Foreskin melanocyte (primary cell): ENCODE measurements at places on chromosomes 11 and 22.

DNA sequence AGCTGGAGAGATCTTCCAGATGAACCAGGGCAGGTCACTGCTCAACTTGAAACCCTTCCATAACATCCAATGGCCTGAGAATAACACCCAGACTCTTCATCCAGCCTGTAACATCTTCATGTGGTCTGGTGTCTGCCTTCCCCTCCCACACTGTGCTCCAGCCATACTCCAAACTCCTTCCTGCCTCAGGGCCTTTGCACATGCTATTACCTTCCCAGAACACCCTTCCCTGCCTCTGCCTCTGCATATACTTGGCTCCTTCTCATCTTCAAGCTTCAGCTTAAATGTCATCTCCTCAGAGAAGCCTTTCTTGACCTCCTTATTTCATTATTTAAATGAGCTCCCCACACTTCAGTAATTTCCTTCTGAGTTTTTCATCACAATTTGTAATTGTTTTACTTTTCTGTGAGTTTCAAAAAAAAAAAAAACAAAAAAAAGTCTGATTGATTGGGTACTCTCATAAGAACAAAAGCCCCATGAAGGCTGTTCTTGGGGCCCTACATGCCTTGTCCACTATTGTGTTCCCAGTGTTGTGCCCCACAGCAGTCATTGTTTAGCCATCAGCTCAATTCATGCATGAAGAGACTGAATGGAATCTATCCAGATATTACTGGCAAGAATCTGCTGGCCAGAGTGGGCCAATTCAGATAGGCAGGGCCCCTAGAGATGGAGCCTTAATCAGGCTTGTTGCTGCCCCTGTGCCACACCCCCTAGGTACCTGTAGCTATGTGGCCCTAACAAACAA, 22.1 kb downstream of the LMO1 start:
- DNase-seq = no peak

DNA sequence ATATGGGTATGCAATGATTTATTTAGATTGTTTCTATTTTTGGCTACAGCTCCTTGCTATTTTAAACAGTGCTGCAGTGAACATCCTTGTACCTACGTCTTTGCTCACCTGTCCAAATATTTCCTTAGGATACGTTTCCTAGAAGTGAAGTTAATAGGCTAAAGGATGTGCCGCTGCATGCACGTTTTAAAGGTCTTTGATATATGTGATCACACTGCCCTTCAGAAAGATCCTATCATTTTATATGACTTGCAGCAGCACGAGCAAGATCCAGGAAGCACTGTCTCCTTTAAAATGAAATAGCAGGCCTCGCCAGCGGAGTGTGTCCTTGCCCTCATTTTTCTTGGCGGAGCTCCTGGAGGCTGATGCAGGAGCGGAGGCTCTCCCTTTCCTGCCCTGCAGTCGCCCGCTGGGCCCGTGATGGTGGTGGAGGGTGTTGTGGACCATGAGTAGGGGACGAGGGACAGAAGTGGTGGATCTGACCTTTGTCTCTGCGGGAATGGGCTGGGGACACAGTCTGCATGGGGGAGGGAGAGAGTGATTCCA, 19.4 kb downstream of the RPS6KA4 start:
- DNase-seq = no peak

DNA sequence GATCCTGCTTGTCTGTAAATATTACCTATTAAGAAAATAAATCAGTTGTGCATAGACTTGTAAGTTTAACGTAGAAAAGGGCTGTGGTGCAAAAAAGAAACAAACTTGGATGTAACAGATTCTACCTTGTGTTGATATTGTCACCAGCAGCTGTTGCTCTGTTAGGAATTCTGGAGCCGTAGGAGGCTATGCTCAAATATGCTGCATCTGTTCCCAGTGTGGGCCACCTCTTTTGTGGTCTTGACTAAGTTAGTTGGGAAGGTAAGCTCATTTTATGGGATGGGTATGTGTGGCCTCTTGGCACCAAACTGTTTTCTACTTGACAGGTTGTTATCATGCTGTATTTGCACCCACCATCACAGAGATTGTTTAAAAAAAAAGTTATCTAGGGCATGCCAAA, 29.4 kb upstream of the RAG2 start:
- no peak for DNase-seq

DNA sequence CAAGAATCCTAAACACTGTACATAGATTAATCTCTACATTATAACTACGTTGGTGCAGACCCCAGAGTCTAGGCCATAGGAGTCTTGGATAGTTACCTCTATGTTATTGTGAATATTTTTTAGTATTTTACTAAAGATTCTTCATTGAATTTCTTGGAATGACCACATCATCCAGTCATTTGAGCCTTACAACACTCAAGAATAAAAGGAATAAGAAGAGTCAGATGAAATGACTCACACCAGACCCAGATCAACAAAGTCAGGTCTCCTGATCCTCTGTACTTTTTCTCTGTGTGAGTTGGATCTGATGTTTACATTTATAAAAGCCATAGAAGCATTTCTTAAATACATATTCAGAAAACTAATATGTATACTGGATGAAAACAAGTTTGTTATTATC, 179.2 kb upstream of the ARHGAP20 start:
- peak; percentile 14 for DNase-seq

- DNase-seq = no peak
Measured at GRCh38 chr11:1123970-1124369, 33.8 kb upstream of the MUC5AC start.

- DNase-seq = no peak
Measured at GRCh38 chr11:103997082-103997481, 39.4 kb upstream of the DDI1 start.

- no peak for DNase-seq
Measured at GRCh38 chr11:70883323-70883940, 368.9 kb downstream of the SHANK2 start.

DNA sequence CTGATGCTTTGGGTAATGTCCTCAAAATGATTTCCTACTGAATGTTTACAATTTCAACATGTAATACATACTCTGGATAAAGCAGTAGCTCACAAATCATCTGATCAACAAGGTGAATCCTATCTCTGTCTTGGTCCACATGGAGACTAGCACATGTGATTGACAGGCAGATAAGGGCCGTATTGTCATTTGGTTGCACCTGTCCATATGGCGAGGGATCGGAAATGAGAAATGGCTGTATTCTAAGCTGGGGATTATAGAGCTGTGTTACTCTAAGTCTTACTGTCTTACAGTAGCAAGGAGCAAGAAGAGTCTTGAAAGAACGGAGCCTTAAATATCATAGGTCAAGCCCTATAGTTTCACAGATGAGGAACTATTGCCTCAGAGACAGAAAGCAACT, 55.7 kb downstream of the APIP start:
- DNase-seq = no peak

GRCh38 chr11:59574467-59574866, 41.1 kb downstream of the OSBP start:
- DNase-seq = no peak

DNA sequence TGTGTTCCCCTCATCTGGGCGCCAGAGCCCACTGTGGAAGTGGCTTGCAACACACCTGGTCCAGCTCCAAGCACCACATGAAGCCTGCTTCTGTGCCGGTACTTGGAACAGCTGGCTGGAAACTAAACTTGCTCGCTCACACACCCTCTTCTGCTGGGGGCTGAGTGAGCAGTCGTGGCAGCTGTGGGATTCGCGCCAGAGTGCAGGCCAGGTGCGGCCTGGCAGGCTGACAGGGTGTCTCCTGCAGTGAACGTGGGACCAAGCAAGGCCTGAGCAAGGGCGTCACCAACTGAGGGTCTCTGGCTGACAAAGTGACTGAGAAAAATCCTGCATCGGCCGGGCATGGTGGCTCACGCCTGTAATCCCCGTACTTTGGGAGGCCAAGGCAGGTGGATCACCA, 15.2 kb downstream of the SMC1B start:
- no peak for DNase-seq

DNA sequence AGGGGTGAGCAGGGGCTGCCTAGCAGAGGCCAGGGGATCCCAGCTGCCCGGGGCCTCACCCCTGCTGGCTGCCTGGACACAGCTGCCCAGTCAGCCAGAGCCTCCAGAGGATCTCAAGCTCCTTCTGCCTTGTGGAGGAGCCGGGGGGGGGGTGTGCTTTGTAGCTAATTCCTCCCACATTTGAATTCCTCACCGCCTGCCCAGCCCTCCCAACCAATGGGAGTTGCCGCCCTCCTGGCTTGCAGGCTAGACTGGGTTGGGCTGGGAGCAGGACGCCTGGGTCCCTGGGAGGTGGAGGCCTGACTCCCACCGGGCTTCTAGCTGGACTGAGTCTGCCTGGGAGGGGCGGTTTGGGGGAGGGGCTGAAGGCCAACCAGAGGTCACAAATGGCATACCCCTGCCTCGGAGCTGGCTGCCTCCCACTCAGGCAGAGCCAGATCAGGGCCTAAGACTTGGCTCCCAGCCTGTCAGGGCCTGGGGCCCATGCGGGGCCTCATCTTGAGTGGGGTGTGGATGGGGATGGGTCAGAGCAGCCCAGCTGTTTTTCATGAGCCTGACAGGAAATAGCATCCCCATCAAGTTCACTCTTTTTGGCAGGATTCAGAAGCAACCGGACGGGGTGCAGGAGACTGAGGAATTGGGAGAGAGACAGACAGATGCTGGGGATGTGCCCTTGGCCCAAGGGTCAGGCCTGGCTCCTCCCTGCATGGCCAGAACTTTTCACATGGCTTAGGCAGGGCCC, 29.2 kb upstream of the PDE2A start:
- no peak for DNase-seq

DNA sequence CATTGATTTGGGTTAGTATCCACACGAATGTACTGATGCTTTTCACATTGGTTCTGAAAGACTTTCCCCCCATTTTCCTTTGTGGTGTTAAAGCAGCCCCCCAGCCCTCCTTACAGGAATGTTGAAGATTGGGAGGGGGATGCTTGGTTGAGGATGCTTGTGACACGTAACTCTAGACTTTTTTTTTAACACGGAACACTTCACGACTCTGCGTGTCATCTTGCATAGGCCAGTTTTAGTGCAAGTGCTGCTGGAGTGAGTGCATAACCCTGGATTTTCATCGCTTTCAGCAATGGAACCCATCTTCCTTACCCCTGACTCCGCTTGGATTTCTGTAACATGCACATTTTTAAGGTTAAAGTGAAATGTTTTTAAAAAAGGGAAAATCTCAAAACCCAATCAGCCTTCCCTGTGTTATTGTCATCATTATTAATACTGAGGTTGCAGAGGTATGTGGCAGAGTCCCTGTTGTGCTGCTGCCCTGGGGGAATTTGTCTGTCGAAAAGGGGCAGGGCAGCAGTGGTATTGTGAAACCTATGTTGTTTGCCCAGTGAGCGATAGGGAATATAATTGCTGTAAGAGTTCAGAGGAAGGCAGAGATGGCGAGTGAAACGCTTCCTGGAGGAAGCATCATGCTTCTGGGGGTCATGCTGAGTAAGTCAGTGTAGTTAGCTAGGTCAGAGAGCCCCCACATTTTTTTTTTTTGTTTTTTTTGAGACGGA, 12.1 kb downstream of the CECR2 start:
- no peak for DNase-seq

- no peak for DNase-seq
Measured at GRCh38 chr11:78315724-78316123, 101.9 kb downstream of the GAB2 start.

GRCh38 chr11:35934981-35935380, 8.9 kb upstream of the LDLRAD3 start:
- no peak for DNase-seq

GRCh38 chr11:11845551-11845950, 3.8 kb downstream of the USP47 start:
- no peak for DNase-seq

DNA sequence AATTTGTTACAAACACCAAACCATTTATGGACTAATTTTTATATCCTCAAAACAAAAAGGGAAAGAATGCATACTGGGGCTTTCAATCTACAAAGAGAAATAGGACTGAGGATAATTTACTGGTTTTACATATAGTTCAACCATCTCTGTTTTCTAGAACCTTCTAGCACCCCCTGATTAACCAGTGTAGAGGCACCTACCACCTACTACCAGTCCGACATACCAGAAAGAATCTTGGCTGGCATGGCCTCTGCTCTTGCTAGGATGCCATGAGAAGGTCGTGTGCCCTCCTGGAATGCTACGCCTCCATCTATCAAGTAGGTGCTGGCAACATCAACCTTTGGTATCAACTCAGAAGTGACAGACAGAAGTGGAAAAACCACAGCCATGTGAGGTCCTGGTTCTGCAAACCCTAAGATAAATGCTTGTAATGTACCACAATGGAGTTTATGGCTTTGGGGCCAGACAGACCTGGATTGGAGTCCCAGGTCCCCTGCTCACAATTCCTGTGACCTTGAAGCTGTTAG, 28.2 kb downstream of the MYH9 start:
- no peak for DNase-seq

GRCh38 chr11:40401132-40401853, 1058.2 kb downstream of the LRRC4C start:
- DNase-seq = no peak

DNA sequence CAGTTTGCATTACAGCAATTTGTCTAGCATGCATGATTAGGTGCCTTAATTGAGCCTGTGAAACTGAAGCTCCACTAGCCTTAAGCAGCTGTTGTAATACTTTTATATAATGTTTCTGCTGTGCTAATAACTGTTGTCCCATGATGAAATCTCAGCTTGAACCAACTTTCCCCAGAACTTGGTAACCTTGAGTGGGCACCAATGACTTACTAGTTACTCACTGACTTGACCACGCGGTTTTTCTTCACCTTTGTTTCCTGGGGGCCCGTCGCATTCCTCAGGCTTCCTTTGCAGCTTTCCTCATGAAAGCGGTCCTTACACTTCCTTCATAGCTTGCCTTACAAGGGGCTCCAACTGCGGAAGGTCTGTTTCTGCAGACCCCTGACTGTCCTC, 11.2 kb upstream of the GLYATL1 start:
- DNase-seq = no peak

DNA sequence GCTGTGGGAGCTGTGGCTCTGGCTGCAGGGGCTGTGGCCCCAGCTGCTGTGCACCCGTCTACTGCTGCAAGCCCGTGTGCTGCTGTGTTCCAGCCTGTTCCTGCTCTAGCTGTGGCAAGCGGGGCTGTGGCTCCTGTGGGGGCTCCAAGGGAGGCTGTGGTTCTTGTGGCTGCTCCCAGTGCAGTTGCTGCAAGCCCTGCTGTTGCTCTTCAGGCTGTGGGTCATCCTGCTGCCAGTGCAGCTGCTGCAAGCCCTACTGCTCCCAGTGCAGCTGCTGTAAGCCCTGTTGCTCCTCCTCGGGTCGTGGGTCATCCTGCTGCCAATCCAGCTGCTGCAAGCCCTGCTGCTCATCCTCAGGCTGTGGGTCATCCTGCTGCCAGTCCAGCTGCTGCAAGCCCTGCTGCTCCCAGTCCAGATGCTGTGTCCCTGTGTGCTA, 514 bp downstream of the KRTAP5-9 start:
- DNase-seq = no peak

GRCh38 chr11:61049859-61050258, 52.4 kb upstream of the CD5 start:
- DNase-seq = no peak

- DNase-seq = no peak
Measured at GRCh38 chr11:117410861-117411710, 83.4 kb downstream of the CEP164 start.
